ENCODE measurements at places on chromosomes 1 and 21.

DNA sequence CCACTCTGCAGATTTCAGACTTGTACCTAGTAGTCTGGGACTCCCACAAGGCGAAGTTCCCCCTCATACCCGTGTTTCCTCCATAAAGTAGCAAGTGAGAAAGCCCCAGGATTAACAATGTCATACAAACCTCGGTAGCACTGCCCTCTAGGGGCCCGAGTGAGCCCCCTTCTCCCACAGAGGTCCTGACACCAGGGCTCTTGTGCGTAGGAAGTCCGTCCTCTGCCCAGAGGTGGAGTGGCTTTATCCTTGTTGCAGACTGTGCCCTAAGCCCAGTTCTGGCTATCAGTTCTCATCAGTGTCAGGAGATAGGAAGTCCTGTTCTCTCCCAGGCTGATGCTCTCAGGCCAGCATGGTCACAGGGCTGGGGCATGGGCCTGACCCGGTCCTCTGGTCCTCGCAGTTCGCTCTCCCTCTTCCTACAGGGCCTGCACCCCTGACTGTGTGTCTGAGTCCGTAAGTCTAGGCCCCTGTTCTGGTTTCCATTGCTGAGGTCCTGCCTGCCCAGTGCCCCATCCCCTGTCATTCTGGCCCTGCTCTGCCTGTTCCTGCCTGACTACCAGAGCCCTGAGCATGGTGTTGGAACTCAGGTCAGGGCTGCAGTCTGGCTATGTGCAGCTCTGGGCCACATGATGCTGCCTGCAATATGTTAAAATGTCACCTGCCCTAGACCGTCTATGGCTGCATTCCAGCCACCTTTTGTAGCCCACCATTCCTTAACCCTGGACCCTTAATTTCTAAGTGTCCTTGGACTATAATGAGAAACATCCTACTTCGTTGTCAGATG, 285.6 kb downstream of the ASTN1 start:
- no peak for DNase-seq

GRCh38 chr1:89649783-89650182, 16.9 kb downstream of the LRRC8C start:
- DNase-seq, result no peak

GRCh38 chr1:107246775-107247345, 106.0 kb downstream of the NTNG1 start:
- DNase-seq, result no peak

GRCh38 chr1:175801979-175802378, 58.6 kb upstream of the TNR start:
- no peak for DNase-seq

DNA sequence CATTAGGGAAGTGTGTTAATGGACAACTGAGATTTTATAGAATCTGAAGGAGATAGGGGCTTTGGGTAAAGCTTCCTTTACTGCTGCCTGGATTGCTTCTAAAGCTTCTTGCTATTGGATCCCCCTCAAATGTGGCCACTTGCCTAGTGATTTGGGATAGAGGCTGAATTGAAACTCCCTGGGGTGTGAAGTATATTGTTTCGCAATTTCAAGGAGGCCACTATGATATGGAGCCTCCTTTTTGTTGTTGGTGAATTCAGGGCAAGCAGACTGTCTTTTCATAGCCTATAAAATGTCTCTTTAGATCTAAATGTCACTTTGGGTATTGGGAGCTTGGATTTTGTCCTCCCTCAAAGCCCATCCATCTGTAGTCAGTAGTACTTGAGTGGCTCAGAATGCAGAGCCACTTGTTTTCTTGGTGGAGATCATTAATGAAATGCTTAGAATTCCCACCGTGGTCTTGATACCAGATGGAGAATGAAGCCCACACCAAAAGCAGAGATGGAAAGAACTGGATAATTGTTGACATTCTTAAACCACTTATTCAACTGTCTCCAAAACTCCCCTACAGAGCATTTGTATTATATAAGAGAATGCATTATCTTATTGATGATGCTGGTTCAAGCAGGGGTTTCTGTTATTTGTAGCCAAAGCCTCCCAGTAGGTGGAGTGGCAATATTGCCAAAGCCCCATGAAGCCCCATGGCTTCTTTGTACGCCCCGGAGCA, 144.3 kb upstream of the KCNE2 start:
- no peak for DNase-seq

GRCh38 chr1:214386333-214386732, 105.4 kb downstream of the SMYD2 start:
- DNase-seq, result no peak

GRCh38 chr1:17880449-17880848, 125.3 kb downstream of the ACTL8 start:
- no peak for DNase-seq

GRCh38 chr21:41147979-41148355, 20.0 kb upstream of the BACE2 start:
- DNase-seq, result no peak

DNA sequence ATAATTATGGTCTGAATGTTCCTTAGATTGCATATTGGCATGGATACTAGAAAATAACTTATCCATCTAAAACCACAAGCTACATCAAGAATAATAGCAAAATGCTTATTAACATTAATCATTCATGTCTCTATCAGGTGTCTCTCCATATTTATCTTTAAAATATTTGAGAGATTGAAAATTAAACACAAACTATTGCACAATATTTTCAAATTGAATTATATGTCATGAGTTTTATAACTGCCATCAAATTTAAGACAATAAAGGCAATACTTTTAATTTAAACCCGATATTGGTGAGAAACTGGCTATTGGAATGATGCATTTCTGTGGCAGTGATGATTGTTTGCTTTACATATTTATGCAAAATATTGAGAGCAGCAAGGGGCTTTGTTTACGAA, 1506.8 kb upstream of the B3GALT2 start:
- no peak for DNase-seq

DNA sequence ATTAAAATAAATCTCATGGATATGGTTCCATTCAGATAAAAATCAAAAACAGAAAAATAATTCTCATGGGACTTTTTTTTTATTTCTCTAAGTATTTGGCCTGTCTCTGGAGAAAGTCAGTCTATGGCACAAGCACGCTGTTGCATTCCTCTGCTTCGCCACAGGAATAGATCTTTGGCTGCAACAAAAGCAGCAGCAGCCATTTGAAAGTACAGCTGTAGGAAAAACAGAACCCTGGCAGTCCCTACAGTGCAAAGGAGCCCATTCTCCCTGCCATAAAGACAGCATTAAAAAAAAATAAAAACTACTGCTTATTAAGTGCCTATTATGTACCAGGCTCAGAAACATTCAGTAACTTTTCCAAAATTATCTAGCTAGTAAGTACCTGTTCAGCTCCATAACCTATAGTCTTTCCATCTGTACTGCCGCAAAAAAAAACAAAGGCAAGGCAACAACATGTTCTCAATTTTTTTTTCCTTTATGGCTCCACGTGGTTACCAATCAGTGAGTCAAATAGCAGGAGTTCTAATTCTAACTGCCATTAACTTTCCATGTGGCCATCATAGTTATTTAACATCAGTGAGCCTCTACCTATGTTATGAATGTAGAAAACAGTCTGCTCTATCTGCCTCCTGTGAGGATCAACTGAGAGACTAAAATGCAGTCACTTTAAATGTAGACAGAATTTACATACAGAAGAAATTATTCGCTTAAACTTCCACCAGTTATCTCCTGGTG, 22.7 kb downstream of the SLC35D1 start:
- DNase-seq, result no peak

- DNase-seq, result no peak
Observed at GRCh38 chr1:65176591-65176990, 28.6 kb downstream of the AK4 start.

DNA sequence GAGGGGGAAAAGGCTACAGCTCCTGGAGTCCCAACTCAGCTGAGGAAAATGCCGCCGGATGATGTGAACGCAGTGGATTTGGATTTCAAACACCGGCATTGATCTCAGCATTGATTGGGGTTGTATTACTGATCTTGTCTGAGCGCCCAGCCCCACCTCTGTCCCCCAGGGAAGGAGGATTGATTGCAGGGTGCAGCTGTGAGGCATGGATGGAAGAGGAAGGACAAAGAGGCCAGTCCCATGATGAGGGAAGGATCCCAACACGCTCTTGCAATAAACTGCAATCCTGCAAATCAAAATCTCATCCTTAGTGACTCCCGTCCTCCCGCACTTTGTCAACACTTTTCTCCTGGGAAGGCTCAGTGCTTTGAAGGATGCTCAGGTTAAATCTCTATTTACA, 242.3 kb upstream of the PROX1 start:
- no peak for DNase-seq

DNA sequence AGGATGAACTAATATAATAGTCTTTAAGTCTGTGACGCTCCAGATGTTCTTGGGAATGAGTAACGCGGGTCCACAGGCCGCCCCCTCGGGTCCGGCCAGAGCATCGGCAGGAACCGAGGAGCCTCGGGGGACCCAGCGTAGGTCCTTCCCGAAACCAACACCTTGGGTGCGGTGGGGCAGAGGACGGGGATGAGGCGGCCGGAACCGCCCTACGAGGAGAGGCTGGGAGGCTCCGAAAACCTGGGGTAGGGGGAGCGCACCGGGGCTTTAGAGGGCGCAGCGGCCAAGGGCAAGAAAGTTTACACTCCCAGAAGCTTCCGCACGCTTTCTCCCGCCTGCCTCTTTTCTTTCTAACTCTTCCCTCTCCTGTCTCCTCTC, 7.1 kb downstream of the DMRTA2 start:
- DNase-seq, result no peak

GRCh38 chr1:110768605-110769004, 93.9 kb upstream of the KCNA3 start:
- DNase-seq, result no peak

DNA sequence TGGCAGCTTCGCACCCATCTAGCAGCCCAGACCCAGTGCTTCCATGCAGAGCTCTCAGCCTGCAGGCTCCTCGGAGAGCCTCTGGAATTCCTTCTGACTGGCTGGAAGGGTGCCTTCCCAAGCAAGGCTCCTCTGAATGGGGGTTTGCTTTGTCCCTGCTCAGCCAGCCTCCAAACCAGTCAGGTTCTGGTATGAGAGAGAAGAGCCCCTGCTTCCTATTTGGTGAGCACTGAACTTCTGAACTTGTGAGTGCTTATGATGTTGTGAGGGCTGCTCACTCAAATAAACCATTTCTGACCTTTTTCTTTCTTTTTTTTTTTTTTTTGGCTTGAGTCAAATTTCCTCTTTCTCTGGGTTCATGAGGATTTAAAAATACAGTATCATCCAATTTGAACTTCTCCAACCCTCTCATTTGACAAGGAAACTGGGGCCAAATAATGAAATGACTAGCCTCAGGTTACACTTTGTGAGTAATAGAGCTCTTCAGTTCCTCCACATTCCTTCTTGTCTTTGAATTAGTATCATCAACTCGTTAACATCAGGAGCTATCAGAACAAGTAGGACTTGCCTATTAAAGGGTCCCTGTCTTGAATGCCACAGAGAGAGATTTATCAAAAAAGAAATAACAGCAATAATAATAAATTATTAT, 39.6 kb downstream of the GFI1 start:
- DNase-seq, result peak; percentile 22

GRCh38 chr21:43771698-43772424, 4.2 kb downstream of the CSTB start:
- no peak for DNase-seq

DNA sequence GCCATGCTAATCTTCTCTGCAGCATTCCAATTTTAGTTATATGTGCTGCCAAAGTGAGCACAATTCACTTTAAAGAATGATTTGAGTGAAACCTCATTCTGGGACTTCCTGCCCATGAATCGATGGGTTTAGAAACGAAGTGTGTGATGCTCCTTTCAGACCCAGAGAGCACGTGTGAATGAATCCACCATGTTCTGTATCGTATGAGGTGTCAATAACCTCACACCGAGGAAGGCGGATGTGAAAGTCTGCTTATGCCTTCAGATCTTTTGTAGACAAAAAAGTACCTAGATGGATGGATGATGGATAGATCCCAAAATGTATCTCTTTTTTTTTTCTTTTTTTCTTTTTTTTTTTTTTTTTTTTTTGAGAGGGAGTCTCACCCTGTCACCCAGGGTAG, 13.8 kb downstream of the UBASH3A start:
- DNase-seq, result no peak

Data from hepatic stellate cell (primary cell).